CD4-positive, alpha-beta T cell treated with Interleukin-6 at 100 ng/mL for 8 hours (primary cell): ENCODE measurements at places on chromosomes 7 and 10.

DNA sequence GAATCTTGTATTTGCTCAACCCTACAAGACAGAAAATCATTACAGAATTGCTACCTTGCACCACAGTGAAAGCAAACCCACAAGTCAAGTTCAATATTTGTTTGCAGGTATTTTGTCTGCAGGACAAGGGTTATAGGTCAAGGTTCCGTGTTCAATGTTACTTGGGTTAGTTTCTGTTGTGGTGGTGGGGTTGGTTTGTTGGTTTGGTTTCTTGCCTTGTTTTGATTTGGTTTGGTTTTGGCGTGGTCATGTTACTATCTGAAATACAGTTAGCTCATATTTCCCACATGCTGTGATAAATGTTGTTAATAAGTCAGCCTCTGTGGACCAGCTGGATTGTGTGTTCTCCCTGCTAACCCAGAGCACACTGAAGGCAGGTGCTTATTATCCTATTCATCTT is 75.6 kb upstream of the INSIG1 start:
- no peak for DNase-seq

DNA sequence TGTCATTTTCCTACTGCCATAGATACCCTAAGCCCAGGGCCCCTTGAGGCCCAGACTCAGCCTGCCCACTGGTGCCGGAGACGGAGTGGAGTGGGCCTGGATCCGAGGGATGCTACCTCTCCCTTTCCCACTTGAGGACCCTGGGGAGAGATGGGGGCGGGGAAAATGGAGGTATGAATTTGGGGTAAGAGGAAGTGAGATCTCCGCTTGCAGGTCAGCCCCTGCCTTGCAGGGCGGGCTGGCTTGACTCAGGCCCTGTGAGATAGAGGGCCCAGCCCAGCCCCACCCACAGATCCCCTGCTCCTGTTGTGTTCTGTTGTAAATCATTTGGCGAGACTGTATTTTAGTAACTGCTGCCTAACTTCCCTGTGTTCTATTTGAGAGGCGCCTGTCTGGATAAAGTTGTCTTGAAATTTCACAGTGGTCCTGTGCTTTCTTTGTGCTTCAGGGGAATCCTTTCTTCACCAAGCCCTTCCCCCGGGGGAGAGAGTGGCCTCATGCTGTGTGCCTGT is 13.2 kb downstream of the YKT6 start:
- DNase-seq = no peak

GRCh38 chr10:117134056-117134305 is 4.1 kb downstream of the VAX1 start:
- no peak for DNase-seq

DNA sequence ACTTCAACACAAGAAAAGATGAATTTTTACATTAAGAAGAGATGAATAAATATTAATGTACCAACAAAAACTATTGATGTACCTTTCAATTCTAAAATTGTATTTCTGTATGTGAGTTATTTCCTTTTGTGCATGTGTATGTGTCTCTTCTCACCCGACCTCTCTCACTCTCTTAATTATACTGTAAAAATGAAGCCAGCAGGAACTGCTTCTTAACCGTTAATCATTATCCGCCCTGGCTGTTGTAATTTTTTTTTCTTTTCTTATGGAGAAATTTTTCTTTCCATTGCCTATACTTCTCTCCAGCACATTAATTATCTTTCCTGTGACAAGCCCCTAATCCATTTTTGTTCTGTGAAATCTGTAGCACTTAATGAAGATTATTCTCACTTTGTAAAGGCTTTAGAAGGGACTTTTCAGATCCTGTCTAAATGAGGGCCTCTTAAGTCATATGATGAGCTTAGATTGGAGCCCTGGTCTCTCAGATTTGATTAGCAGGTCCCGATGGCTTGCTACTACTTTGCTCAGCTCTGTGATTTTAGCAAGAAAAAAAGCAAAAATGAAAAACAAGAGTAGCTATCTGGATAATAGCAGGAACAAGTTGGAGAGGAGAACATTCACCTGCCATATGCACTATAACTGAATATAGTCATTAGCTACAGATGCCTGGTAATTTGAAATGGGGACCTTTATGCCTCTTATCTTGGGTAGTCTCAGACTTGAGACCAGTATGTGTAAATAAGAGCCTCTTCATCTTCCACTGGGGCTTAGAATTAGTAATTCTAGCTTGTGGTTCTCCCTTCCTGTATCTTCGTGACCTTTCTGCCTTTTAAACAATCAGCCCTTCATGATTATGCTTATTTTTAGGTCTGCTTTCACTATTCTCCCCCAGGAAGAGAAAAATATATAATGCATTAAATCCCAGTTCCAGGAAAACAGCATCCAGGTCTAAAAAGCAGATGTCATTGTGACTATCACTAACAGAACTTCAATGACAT is 80.0 kb upstream of the COL1A2 start:
- no peak for DNase-seq

- DNase-seq = no peak
Measured at GRCh38 chr7:725223-726005, 1.1 kb upstream of the DNAAF5 start.

- no peak for DNase-seq
Measured at GRCh38 chr7:158574308-158575036, 13.2 kb downstream of the PTPRN2 start.

DNA sequence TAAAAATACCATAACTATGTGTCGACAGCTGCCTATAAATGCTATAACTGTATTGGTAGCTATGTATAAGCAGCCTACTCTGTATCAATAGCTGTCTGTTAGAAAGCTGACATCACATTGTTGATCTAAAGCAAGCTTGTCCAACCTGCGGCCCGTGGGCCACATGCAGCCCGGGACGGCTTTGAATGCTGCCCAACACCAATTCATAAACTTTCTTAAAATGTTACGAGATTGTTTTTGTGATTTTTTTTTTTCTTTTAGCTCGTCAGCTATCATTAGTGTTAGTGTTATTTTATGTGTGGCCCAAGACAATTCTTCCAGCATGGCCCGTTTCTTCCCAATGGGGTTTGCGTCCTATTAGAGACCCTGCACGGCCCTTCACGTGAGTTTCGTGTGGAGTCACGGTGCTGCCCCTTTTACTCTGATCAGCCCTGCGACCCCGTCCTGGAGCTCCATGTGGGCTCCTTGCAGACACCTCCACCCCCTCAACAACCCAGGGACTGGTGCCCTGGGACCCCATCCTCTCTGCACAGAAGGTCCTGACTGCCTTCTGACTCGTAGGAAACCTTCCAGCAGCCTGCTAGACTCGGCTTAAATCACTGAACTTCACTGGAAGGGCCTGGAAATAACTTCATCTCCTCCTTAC is 4.5 kb upstream of the PRKAR1B start:
- DNase-seq = no peak

DNA sequence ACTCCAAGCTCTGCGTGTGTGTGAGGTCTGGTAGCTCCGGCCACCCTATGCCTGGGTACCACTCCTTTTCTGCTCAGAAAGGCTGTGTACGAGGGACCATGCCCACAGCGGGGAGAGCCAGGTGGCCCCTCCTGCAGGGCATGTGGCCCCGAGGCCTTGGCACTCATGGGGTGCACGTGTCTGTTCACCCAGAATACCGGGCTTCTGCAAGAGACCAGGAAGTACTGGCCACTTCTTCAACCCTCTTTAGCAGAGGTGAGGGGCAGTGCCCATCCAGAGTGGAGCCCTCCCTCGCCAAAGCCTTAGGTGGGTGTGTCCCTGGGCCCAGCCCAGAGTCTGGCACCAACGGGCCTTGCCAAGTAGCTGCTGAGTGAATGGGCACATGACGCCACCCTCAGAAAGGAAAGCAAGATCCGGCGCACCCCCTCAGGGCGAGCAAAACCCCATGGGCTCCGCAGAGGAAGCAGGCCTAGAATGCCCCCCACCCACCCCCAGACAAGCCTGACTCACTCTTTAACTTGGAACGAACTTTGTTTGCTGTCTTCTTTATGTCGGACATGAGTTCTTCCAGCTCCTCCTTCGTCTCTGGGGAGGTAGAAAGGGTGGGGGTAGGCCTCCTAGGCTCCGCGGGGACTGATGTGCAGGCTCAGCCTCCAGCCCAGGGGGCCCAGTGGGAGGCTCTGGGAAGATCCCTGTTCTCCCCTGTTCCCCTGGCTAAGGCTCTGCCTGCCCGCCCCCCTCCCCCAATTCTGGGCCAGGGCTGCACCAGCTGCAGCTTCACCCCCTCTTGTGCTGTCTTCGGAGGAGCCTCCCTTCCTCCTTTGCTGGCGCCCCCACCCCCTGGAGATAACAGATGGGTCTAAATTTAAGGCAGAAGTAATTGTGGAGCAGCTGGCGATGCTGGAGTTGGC is 14.6 kb downstream of the STX1A start:
- no peak for DNase-seq

DNA sequence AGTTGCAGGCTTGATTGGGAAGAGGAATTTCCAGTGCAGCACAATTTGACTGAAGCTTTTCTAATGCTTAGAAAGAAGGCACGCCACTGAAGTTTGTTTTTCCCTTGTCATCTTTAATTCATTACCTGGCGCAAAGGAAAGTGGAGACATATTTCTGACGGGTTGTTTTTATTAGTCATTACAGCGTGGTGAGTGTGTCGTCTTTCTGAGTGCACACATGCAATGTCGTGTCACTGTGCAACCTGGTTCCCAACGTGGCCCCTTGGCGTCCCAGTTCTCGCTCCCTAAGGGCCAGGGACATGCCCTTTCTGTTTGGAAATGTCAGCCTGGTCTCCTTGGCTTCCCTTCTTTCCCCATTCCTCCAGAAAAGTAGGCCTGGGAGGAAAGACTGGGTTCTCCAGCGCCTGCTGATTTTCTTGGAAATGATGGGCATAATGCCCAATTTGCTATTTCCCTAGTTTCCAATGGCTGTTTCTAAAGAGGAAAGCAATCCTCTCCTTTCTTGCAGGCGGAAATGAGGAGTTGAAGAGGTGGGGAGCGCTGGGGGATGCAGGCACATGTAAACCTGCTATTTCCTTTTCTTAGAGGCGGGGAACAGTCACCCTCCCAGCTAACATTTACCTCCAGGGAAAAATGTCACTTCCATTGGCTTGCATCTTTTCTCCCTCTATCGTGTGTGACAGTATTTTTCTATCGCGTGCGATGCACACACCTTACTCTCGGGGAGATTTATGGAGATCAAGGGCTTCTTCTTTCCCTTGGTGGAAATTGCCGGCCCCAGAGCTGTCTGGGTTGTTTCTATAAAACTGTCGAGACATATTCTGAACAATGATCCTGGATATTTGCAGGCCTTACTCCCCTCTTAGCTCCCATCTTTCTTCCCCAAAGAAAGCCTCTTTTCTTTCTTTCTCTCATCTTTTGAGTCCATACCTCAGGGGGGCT is 249.8 kb downstream of the ARHGAP12 start:
- DNase-seq = no peak

- DNase-seq = no peak
Measured at GRCh38 chr7:108684629-108685028, 115.0 kb downstream of the DNAJB9 start.

DNA sequence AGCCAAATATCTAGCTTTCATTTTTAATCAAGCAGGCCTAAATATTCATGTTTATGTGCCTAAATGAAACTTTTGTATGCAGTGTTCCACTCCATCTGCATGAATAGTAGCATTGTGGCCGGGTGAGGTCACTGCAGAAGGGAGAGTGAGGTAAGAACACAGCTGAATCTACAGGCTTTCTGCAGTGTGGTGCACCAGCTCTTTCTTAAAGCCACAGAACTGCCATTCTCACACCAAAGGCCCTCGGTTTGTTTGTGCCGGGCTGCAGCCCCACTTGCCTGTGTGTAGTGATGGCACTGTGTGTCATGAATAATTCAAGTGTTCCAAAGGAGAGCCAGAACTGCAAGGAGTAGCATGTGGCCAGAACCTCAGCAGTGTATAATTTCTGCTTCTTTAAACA is 204.1 kb downstream of the TRIL start:
- no peak for DNase-seq

GRCh38 chr10:124497196-124497881 is 35.7 kb downstream of the LHPP start:
- no peak for DNase-seq

DNA sequence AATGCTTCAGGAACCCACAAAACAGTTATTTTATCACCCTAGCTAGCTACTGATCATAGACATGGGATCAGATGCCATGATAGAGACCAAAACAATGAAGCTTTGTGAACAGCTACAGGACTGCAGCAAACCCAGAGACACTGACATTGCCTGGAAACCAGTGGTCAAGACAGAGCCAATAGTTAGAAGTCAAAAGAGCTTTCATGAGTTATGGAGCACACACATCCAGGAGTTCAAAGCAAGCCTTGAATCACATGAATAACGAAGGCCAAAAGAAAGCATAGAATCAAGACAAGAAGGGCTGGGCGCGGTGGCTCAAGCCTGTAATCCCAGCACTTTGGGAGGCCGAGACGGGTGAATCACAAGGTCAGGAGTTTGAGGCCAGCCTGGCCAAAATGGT is 34.5 kb upstream of the GSAP start:
- DNase-seq = no peak

GRCh38 chr7:37491919-37492694 is 43.4 kb upstream of the ELMO1 start:
- no peak for DNase-seq

- no peak for DNase-seq
Measured at GRCh38 chr10:29539412-29539811, 95.4 kb downstream of the SVIL start.

DNA sequence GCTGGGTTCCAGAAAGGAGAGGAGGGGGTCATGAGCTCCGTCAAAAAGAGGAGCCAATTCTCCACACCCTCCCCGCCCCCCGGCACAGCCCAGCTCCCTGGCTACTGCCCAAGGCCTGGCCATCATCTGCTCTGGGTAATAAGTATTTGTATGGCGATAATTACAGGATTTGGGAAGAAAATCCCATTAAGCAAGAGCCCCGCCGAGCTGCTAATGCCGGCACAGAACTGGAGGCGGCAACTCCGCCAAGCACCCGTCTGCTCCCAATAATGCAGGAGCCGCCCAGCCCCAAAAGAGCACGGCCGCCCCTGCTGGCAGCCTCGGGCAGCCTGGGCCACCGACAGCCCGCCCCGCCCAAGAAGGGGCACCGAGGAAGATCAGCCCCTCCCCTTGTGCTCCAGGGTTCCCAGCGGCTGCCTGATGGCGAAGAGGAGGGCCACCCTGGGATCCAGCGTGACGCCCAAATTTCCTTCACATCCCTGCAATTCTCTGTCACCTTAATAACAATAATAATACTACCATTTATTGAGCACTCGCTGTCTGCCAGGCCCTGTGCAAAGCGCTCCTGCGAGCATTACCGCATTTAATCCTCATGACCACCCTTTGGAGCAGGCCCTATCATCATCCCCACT is 5.9 kb downstream of the SLIT1 start:
- DNase-seq = no peak

- no peak for DNase-seq
Measured at GRCh38 chr10:110802090-110802489, 69.6 kb upstream of the PDCD4 start.

DNA sequence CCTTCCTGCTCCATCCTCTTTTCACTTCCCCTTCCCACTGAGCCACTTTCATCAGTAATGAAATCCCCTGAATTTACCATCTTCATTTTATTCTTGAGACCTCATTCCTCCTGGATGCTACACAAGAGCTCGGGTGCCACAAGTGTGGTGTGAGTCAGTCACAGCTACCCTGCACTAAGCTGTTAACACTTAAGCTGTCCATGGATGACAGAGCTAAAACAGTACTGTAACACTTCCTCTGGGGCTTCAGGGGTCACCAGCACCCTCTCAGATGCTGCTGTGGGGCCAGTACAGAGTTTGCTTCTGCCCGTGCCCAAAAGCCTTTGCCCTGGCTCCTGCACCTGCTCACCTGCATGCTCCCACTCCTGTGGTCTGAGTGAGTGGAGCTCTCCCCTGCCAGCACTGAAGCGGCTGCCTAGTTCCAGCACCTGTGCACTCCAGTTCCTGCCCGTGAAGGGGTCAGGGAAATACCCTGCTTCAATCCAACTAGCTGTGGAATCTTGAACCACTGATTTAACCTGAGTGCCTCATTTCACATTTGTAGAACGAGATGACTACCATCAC is 71.9 kb downstream of the POT1 start:
- no peak for DNase-seq
